ENCODE measurements at places on chromosomes 7 and 10. TPM values are rescaled to one million over a fixed set of nuclear protein-coding genes. Genes with fewer than 3 reads are reported as not detected.

DNA sequence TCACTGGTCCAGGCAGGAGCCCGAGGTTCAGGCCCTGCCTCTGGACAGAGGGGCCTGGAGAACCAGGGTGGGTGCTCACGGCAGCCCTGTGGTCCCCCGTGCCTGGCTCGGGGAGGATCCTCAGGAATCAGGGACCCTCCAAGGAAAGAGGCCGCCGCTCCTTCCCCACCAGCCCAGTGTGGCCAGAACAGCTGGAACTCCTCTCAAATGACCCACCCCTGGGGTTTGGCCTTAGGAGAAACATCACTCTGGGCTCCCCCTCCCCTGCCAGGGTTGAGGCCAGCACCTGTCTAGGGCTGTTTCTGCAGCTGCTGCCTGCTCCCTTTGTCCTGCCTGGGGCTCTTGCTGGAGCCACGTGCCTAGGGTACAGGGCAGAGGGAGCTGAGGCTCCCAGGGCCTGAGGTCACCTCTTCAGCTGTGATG lies 161.0 kb downstream of the RNF216 start:
- no peak for DNase-seq

DNA sequence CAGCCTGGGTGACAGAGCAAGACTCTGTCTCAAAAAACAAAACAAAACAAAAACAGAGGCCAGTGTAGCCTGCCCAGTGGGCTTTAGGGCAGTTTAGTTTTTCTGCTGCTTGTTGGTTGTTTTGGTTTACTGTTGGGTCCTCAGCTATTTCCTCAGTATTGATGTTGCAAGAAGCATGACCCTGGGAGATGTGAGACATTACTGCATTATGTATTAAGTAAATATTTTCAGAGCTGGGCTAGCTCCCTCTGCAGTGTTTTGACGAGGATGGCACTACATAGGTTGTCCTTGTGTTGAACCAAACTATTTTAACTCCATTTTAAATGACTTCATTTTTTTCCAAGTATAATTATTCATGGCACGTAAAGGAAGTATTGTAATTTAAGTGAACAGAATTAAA lies 4.8 kb downstream of the AKAP9 start:
- no peak for DNase-seq

GRCh38 chr7:38066391-38066790 lies 111.7 kb upstream of the STARD3NL start:
- DNase-seq: no peak

GRCh38 chr7:74202841-74203556 lies 6.8 kb upstream of the LAT2 start:
- DNase-seq: no peak

DNA sequence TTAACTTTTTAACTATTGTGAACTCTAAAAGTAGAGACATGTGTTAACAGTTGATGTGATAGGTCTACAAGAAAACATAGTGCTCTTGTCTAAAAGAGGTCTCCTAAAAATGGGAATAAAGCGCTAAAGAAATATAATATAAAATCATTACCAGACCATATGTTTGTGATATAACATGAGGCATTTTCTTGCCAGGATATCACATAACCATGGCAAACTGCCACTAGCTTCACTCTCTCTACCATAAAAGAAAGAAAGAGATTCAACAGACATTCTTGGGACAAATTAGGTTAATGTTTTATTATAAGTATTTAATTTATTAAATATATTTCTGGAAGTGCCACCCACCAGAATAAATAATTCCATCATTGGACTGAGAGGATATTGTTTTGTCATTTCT lies 115.0 kb downstream of the TMEM26 start:
- DNase-seq: no peak

DNA sequence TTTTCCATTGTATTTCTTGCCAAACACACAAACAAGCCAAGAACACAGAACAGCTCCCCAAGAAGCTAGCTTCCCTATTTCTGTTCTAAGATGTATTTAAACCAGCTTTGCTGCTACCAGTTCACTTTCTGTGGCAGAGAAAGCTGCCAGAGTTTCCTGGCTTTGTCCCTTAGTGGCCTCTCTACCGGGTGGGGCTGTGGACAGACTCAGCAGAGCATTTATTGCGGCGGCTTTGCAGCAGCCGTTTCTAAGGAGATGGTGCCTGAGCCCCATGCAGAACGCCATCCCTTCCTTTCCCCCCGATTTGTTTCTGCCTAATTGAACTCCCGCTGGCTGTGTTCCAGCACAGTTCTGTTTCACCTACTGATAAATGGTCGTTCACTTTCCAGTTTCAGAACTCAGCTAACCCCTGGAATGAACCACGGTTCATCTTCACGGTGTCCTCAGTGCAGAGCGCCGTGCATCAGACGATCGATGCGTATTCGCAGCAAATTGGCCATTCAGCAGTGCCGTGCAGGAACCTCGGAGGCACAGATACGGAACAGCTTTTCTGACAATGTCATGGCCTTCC lies 33.8 kb upstream of the SFMBT2 start:
- no peak for DNase-seq

DNA sequence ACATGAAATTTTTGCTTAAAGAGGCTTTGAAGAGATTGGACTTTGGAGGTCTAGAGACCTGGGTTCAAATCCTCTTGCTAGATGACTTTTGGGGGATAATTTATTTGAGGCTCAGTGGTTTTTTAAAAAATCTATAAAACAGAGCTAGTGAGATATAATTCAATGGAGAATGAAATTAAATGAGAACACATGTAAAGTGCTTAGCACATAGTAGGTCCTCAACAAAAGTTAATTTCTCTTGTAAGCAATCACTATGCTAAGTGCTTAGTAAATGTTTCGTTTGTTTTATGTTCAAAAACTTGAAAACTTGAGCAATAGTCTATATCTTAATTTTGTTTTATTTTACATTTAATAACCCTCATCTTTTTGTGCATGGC lies 64.8 kb downstream of the LRMDA start:
- DNase-seq: no peak

- DNase-seq: no peak
Measured at GRCh38 chr10:78829565-78829964, 239.2 kb upstream of the ZMIZ1 start.

DNA sequence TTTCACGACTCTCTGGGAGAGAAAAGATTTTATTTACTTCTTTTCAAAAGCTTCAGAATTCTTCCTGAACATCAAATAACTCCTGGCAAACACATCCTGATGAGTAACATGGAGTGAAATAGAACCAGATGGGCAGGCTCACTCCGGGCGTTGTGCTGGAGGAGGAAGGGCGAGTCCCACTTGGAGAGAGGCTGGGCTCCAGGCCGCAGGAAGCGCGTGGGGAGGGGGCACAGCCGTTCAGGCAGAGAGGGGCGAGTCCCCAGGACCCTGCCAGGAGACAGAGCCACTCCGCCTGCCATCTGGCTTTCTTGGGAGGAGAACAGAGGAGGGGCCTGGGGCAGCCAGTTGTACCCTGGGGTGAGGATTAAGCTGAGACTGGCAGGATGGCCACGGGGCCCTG lies 265.9 kb upstream of the ZMIZ1 start:
- peak; percentile 78 for DNase-seq

- DNase-seq: no peak
Measured at GRCh38 chr7:24496036-24496435, 77.2 kb upstream of the PALS2 start.

DNA sequence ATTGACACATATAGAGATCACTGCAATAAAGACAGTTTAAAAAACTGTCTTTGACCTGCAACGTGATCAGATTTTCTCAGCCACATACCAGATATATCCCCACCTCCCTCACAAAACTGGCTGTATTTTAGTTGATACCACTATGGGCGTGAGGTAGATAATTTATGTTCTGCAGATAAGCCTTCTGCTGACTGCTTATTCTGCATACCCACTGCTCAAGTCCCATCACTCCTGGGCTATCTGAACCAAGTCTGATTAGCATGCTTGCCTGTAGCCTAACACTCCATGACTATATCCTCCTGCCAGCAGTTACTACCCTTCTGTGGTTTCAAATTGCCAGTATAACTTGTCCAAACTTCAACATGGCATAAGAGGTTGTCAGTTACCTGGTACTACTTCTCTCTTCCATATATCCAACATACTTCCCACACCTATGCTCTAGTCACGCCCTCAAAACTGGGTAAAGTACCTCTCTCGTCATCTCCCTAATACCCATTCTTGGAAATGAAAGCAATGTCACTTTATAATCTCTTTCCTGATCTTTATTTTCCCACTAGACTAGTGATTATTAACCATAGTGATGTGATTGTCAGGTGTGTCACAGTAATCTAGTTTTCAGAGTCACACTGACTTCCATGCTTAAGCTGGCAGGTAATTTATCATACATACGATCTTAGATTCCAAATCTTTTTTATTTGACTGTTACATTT lies 70.7 kb downstream of the MALSU1 start:
- no peak for DNase-seq

DNA sequence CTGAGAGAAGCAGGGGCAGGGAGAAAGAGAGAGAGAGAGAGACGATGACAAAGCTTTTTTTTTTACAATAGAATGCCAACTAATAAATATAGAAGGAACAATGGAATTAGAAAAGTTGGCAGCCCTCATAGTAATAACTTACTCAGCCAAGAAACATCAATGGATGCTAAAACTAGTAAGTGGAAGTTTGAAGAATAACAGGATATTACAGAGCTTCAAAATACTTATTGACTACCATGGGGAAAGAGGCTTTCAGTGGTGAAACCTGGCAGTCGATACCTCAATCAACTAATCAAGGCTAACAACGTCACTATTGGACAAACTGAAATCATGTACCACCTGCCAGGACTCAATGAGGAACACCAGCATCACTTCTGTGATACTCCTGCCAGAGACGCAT lies 100.5 kb upstream of the LRRC4 start:
- DNase-seq: no peak

GRCh38 chr10:34757933-34758332 lies 57.2 kb downstream of the PARD3 start:
- DNase-seq: no peak

DNA sequence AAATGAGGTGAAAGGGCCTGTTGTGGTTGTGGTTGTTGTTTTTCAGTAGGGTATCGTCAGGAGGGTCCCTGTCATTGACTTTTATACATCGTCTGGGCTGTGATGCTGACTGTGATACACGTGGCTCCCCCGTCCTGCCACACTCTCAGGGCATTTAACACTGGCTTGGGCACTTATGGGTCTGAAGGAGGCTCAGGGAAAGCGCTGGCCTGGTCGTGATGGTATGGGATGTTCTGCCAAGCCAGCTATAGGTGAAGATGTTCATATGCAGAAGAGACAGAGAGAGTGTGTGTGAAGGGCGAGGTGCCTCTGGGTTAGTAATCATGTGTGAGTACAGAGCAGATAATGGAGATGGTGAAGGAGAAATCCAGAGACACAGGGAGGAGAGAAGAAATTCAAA lies 158.5 kb downstream of the PRPF18 start:
- DNase-seq: no peak

DNA sequence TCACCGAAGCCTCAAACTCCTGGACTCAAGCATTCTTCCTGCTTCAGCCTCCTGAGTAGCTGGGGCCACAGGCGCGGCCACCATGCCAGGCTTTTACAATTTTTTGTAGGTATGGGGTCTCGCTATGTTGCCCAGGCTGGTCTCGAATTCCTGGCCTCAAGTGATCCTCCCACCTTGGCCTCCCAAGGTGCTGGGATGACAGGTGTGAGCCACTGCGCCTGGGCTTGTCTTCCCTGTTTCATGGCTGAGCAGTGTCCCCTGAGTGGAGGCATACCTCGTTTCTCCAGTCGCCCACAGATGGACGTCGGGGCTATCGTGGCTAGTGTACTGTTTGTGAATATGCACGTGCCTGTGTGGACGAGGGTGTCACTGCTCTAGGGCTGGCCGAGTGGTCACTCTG lies 11.3 kb downstream of the INPP5A start:
- peak; percentile 7 for DNase-seq

DNA sequence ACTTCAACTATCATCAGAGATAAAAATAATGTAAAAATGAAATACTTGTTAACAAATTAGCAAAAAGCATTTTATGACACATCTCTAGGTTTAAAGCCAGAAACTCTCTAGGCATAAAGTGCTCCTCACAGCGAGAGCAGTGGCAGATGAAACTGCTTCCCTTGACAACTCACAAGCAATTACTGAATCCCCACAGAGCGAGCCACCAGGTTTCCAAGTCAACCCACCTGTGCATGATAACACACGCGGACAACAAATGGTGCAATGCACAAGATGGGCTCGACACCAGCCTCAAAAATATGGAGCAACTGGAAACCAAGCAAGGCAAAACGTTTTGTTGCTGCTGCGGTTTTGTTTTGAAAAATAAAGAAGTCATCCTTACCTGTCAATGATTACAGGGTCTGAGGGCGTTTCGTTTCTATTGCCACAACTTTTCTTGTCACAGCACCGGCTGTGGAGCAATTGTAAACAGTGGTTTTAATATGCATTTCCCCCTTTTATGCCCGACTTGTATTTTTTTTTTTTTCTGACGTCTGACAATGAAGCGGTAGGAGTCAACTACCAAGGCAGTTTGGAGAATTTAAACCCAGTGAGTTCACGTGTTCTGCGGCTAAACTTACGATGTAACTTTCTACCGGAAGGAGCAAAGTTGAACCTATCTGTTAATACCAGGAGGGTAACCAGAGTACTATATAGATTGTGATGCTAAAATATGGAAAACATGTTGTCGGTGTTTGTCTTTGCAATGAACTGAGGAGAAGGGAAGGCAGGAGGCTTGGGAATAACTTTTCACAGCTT lies 7.0 kb downstream of the EBF3 start:
- no peak for DNase-seq

GRCh38 chr7:45391618-45392451 lies 182.3 kb upstream of the ADCY1 start:
- no peak for DNase-seq

DNA sequence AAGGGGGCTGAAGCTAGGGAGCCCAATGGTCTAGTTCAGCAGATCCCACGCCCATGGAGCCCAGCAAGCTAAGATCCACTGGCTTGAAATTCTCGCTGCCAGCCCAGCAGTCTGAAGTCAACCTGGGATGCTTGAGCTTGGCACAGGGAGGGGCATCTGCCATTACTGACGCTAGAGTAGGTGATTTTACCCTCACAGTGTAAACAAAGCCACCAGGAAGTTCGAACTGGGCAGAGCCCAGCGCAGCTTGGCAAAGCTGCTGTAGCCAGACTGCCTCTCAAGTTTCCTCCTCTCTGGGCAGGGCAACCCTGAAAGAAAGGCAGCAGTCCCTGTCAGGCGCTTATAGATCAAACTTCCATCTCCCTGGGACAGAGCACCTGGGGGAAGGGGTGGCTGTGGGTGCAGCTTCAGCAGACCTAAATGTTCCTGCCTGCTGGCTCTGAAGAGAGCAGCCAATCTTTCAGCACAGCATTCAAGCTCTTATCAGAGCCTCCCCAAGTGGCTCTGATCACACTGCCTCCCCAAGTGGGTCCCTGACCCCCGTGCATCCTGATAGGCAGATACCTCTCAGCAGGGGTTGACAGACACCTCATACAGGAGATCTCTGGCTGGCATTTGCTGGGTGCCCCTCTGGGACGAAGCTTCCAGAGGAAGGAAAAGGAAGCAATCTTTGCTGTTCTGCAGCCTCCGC lies 167.8 kb downstream of the CCDC71L start:
- DNase-seq: no peak

ABLIM1 gene
- 41.2 TPM for total RNA-seq

TRIM74 gene
- total RNA-seq: not detected

POLR2J gene
- 38.8 TPM for total RNA-seq

NRBF2 gene
- total RNA-seq: 19.2 TPM

ARHGEF5 gene
- 1.3 TPM for total RNA-seq

GIMAP5 gene
- total RNA-seq: 41.1 TPM
